ENCODE measurements at places on chromosomes 11 and 22.

DNA sequence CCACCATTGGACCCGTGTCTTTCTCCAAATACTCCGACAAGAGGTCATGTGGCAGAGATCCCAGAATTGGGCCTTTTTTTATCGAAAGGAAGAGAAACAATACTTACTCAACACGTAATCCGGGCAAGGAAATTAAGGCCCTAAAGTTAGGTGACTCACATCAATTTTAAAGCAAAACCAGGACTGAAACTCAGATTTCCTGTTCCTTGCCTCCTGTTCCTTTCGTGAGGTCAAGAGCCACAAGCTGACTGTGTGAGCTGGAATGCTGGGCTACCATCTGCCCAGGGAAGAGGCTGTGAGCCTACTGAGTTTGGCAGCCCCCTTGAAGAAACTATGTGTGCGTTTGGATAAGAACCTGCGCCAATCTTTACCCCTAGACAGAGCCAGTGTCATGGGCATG is 27.1 kb upstream of the MRGPRX2 start:
- no peak for DNase-seq

- no peak for DNase-seq
Measured at GRCh38 chr22:30205281-30206115, 41.1 kb downstream of the LIF start.

GRCh38 chr11:60634126-60634525 is 65.3 kb upstream of the MS4A8 start:
- DNase-seq: no peak

GRCh38 chr22:43811777-43812148 is 342 bp downstream of the EFCAB6 start:
- DNase-seq: no peak

GRCh38 chr22:38441620-38442287 is 13.2 kb downstream of the KCNJ4 start:
- no peak for DNase-seq

- no peak for DNase-seq
Measured at GRCh38 chr22:36608987-36609386, 80.0 kb upstream of the EIF3D start.

DNA sequence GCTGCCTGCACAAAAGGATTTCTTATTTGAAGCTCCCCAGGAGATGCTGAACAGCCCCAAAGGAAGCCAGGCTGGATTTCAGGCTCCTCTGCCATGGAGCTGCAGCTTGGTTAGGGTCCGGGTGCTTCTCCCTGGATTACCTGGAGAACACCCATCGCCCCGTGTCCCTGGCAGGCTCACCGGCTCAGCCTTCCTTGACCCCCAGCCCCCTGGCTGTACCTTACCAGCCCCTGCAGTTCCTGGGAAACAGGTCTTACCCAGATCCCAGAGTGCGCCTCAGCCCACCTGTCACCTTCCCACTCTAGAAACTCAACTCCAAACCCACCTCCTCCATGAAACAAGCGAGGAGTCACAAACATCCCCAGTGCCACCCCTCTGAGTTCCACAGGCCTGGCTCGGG is 45.3 kb upstream of the CD5 start:
- DNase-seq: no peak

DNA sequence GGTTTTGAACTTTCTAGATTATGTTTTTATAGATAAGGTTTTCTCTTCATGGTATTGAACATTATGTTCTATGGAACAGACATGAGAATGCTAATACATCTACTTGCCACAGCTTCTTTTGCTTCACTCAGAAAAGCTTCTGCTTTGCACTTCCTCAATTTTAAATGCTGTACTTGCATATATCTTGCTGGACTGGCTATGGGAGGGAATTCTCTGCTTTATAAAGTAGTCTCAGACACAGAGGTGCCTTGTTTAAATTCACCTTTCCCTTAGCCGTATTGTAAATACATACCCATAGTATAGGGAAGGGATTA is 173.9 kb downstream of the DDX10 start:
- DNase-seq: no peak

- no peak for DNase-seq
Measured at GRCh38 chr11:19939415-19939929, 220.8 kb downstream of the DBX1 start.

DNA sequence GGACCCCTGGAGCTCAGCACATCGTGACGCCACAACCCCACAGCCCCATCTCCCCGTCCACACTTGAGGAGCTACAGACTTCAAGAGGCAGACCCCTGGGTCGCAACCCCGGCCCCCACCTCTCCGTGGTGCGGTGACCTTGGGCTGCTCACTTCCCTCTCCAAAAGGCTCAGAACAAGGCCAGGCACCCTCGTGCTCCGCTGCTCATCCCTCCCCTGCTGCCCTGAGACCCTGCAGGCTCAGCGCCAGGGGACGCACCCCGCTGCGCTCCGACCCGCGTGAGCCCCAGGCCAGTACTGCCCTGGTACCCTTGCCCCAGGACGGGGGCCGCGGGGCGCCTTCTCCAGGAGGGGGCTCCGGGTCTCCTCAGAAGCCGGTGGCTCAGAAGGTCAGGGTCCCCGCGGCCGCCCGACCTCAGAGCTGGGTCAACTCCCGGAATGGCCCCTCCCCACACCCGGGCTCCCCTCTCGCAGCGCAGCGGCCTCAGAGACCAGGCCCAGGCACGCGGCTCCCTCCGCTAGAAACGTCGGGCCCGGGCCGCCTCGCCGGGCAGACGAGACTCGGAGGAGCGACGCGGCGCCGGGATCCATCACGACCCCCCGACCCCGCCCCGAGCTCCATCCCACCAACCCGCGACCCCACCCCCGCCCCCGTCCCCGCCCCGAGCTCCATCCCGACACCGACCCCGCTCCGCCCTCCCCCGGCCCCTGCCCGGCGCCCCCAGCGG is 563 bp downstream of the GATD1 start:
- no peak for DNase-seq

DNA sequence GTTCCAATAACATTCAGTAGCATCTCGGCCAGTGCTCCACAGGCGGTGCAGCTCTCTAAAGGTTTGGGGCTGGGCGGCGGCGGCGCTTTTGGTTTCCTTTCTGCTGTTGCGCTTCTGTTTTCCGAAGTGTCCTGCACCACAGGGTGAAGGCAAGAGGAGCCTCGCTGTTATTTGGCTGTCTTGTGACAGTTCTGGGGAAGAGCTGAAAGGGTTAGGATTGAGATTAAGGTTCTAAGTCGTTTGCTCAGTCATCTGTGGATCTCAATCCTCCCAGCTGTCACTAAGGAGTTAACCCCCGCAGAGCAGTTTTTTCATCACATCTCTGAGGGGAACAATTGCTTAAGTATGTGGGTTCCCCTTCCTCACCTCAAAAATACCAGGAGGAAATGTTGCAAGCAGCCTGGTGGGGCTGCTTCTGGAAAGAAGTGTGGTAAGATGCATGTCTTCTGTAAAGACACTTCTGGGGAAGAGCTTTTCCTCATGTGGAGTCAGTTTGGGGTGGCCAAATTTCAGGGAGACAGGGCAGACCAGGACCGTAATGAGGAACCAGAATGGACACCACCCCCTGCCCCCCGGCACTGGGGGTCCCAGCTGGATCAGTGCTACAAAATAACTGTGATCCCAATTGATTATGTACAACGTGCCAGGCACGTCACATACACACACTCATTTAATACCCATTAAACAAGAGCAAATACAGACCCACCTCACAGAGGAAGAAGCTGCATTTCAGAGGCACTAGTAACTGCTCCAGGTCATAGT is 14.2 kb downstream of the TMEM121B start:
- no peak for DNase-seq

DNA sequence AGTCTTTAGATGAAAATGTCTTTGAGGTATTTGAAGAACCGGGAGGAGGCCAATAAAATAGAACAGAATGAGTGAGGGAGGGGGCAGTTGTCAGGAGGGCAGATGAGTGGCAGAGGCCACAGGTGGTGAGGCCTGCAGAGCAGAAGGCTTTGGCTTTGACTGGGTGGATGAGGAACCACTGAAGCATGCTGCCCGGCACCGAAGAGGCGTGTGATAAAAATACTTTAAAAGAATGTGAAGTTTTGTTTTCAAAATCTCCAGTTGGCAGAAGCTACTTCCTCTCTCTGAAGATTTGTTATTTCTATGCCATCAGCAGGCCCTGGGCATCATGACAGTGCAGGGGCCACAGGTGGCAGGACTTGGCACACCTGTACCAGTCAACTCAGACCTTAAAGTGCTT is 6.3 kb downstream of the MS4A12 start:
- no peak for DNase-seq

DNA sequence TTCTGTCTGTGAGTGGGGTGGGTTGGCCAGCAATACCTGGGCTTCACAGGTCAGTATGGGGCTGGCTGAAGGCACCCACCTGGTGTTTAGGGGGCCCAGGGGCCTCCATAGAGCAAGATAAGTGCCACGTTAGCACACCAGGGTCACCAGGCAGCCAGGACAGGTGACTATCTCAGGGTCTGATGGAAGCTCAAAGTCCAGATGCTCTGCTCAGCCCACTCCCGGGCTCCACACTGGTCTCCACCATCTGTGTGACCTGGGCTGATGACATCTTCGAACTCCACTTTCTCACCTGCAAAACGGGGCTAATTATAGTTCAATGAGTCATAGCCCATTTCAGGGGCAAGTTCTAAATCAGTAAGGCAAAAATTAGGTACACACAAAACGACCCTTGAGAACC is 39.4 kb upstream of the PRDM11 start:
- DNase-seq: peak; percentile 35

- DNase-seq: no peak
Measured at GRCh38 chr22:44596396-44597125, 98.5 kb upstream of the RTL6 start.

DNA sequence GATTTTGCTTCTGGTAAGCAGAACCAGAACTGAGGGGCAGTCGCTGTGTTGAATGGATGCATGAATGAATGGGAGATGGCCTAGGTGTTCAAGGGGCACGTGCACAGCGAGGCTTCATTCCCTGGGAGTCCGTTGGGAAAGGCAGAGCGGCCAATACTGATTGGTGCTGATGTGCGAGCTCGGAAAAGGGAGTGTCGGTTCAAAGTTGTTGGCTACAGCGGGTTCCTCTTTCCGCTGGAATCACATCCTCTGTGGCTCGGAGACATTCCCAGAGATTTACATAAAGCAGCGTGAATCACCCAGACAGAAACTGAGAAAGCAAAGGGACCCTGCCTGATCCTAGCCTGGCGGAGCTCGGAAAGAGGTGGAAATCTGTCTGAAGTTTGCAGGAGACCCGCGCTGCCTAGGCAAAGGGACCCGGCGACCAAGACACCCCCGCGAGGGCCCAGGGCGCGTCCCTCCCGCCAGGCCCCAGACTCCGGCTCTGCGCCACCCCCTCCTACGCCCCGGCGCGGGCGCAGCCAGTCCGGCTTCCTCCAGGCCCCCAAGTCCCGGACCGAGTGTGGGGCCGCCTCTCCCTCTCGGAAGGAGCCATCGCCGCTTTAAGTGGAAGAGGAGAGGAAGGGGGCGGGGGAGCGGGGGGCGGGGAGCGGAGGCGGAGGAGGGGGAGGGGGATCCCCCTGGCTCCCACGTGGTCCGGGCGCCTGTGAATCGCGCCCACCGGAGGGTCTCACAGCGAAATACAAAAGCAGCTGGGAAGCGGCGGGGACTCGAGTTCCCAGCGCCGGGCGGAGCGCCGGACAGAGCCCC is at the start of gene FJX1:
TSS of gene FJX1 (plus strand) at position 774 of the 810 bp plus-strand sequence. CDS start 177 bp downstream, outside the sequence.
- DNase-seq: peak; percentile 37

DNA sequence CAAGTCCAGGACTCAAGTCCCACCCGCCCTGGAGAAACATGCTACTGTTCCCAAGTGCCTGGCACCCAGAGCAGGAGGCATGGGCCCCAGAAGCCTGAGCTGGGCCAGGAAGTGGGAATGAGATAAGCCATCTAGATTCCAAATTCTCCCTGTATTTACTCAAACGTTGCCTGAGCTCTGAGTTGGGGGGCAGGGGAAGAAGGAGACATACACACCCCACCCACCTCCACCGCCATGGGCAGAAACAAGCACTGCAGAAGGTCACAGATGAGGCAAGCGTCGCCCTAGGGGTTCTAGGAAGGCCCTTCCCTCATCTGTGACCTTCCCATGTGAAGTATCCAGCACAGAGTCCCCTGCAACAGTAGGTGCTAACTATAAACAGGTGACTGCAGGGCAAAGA is 54.0 kb downstream of the PLEKHA7 start:
- no peak for DNase-seq

GRCh38 chr11:44572884-44573283 is 7.4 kb downstream of the CD82 start:
- no peak for DNase-seq

DNA sequence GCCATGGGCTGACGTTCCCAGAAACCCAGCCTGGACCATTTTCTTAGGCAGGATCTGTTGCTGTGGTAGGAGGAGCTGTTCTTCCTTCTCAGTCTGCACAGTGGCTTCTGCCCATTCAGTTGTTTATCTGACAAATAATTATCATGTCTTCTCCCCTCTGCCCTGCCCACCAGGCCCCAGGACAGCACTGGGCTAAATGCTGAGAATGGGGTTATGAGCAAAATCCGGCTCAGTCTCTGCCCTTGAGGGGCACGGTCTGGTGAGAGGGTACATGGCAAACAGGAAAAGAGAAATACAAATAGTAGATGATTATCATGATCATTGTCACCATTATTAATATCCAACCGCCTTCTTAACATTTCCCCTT is 42.9 kb downstream of the C11orf96 start:
- DNase-seq: no peak

DNA sequence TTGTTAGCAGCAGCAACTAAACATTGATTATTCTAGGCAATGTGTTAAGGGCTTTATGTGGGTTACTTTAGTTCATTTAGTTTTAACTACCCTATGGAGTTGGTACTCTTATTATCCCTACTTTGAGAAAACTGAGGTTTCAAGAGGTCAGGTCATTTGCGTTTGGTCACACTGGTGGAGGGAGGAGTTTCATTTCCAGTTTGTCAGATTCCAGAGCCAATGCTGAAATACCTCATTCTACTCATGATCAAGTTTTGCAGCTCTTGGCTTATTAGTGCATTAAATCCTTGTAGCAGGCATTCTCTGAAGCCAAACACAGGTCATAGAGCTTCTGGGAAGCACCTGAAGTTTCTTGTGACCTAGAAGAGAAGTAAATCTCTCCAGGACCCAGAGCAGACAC is 24.1 kb upstream of the POGLUT3 start:
- DNase-seq: no peak

DNA sequence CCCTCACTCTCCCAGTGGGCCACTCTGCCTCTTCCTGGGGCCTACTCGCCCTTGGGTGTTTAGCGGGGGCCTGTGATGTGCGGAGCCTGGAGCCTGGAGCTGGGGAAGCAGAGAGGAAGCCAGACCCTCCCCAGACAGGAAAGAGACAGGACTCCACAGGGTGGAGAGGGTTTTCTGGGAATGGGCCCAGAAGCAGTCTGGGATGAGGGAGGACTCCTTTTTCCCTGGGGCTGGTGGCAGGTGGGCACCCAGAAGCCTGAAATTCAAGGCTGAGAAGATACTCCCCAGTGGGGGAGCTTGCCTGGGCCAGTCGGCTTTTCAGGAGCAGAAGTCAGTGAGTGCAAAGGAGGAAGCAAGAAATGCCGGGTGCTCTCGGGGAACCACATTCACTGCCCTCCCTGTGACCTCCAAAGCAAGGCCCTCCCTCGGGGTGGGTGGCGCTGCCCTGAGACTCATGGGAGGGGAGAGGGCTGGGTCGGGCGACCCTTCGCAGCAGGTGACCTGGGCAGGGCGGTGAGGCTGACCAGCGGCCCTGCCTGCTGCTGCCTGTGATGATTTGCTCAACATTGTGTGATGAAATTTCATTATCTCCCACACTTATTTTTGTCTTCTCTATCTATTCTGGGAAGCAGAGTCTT is 1377.4 kb downstream of the BRD1 start:
- DNase-seq: no peak
